D341Med (cell line): ENCODE measurements at places on chromosomes 2 and 18.

DNA sequence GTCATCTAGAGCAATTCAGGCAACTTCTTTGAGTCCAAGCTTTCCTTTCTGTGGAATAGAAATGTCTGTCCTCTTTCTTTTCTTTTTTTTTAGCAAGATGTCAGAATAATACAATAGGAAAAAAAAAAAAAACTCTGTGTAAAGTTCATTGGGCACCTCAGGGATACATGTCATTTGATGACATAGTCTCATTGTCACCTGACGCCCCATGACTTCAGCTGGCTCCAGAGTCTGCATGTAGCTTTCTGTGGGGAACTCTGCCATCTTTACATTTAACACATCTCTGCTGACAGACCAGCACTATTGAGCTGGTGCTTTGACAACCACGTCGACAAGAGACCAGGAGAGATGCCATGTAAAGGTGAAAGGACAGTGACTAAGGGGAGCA, 172.5 kb upstream of the KLF7 start:
- no peak for DNase-seq

DNA sequence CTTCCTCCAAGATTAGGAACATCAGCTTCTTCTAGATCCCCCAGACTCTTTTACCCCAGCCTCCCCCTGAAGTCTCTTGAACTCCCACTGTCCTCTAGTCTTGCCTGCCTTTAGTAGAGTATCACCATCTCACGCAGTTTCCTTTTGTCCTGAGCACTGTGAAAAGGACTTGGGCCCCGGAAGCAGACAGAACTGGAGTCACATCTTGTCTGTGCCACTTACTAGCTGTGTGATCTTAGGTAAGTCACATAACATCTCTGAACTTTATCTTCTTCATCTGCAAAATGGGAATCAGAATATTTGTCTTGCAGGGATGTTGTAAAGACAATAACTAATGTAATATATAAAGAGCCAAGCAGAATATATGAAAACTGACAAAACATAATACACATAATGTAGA, 8.4 kb upstream of the TRABD2A start:
- DNase-seq: no peak

DNA sequence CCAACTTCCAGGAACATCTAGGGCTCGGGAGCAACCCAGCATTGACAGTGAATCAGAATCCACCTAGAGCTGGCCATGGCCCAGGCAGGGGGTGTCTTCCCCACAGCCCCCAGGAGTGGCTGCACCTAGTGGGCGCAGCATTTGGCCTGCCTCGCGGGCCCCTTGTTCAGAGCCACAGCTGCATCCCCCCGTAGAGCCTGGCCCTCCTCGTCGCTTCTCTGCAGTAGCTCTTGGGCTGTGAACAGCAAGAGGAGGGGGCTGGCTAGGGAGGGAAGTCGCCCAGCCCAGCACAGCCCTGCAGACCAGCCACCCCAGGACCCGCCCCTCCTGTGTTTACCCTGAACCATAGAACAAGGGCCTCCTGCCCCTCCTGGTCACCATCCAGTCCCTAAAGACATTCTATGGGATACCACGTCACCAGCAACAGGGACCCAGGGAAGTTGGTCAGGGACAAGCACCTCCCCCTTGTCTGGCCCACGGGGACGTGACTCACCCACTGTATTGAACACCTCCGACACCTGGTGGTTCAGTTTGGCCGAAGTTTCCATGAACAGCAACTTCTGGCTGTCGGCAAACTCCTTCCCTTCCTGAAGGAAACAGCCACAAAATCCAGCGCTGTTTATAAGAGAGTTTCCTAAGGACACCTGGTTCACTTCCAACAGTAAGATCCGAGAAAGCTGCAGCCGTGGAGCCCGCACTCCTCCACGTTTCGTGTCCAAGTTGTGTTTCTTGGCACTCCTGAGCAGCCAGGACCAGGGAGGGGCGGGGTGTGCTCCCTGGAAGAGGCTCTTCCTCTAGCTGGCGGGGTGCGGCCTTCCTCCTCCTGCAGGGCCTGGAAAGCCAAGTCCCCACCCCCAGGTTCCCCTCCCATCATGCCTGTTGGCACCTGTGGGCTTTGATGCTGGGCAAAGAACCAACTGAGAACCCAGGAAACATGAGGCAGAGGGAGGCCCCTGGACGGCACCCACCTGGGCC, 8.8 kb downstream of the PRLH start:
- DNase-seq: no peak

GRCh38 chr2:36967236-36967876, 1.0 kb upstream of the STRN start:
- DNase-seq: no peak

DNA sequence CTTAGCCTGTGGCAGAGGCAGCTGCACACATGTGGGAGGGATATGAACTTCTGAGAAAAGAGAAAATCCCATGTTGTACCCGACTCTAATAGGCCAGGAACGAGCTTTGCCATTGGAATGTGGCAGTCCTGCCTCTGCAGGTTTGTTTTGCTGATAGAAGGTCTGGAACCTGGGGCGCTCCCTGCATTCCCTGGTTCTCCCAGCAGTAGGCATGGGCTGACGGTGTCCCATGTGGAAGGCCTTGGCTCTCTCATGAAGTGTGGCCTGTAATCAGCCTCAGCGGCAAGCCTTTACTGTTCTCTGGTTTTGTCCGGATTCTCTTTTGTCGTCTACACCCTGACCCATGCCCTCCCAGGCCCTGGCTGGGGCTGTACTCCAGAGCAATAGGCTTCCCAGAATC, 72.3 kb downstream of the KIF5C start:
- DNase-seq: no peak

DNA sequence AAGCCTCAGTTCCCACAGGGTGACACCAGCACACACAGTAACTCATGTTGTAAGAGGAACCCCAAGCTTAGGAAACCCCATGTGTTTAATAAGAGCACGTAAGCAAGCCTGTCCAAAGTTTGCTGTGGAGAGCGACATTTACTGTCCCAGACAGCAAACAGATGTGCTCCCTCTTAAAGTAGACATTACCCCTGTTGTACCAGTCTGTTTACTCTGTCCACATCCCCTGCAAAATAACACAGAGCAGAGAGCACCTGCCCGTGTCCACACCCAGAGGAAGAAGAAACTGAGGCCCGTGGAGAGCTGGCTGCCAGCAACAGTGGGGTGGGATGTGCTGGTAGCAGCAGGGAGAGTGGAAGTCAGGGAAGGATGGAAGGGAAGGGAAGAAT, 243.5 kb downstream of the GBX2 start:
- no peak for DNase-seq

DNA sequence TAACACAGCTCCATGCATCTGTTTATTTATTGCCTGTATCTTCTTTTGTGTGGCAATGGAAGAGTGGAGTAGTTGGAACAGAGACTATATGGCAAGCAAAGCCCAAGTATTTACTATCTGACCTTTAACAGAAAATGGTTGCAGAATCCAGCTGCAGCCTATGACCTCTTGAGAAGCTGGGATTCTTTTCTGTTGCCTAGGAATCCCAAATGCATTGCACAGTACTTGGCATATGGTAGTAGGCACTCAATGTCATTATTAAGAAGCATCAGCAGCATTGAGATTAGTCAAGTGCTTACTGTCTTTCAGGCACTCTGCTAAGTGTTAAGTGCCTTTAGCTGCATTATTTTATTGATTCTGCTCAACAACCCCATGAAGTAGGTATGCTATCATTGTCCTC, 331.6 kb downstream of the CCDC85A start:
- DNase-seq: no peak

DNA sequence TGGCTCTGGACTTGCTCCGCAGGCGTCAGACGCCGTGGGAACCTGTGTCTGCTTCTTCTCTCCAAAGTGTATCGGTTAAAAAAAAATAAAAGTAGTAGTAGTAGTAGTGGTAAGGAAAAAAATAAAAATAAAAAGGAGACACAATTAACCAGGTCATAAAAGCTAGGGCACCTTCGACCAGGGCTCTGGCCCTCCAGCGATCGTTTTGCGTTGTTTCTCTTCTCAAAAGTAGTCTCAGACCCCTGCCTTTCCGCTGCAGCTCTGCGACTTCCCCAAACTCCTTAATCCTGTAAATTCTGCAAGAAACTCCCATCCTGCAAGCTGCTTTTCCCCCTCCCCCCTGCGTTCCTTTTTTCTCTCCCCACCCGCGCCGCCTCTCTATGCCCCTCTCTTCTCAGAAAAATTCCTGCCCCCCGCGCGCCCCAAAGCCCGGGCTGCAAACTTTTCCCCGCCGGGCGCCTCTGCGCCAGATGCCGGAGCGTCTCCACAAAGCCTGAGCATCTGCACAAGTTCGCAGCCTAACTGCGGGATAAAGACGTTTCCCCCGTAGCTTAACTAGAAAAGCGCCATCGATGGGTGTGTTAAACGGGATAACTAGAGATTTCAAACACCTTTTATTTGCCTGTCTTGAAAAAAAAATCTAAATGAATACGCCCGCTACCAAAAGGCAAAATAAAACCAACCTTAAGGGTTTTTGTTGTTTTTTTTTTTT, 1.8 kb upstream of the SALL3 start:
- DNase-seq: peak; percentile 44
